ENCODE measurements at places on chromosomes 3 and 15. TPM values are rescaled to one million over a fixed set of nuclear protein-coding genes. Genes with fewer than 3 reads are reported as not detected.

The C3orf33 gene
- total RNA-seq, result 0.72 TPM

The CHRM5 gene
- not detected for total RNA-seq

The GTF2A2 gene
- 123 TPM for total RNA-seq

The CFAP161 gene
- not detected for total RNA-seq

The RBPMS2 gene
- not detected for total RNA-seq

The TAGLN3 gene
- 0.47 TPM for total RNA-seq

The MAP6D1 gene
- total RNA-seq, result 1.8 TPM

The GATA2 gene
- not detected for total RNA-seq

The GUCA1C gene
- not detected for total RNA-seq

The PRR20G gene
- total RNA-seq, result not detected

GRCh38 chr3:18704326-18704725 lies 279.2 kb upstream of the SATB1 start:
- no peak for DNase-seq

- DNase-seq, result no peak
These were observed 6.1 kb downstream of the MFGE8 start for GRCh38 chr15:88907111-88907510.

- DNase-seq, result no peak
These were observed 72.2 kb upstream of the ADPGK start for GRCh38 chr15:72855791-72856190.

DNA sequence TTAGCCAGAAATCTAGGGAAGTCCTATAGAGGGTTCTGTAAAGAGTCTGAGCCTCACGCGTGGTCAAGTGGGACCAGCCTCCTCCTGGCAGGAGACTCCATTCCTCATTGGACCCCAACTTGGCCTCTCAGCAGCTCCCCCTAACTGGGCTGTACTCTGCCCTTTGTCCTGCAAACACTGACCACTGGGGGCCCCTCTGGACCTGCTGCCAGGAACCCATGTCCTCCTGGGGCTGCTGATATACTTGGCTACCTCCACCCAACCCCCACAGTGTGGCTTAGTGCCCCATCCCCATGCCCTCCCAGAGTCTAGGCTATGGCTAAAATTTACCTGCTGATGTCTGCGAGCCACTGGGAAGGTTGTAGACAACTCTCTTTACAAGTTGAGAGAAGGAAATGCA lies 62.7 kb downstream of the UBP1 start:
- DNase-seq, result no peak

GRCh38 chr15:25391971-25392721 lies 46.7 kb downstream of the UBE3A start:
- DNase-seq, result no peak

DNA sequence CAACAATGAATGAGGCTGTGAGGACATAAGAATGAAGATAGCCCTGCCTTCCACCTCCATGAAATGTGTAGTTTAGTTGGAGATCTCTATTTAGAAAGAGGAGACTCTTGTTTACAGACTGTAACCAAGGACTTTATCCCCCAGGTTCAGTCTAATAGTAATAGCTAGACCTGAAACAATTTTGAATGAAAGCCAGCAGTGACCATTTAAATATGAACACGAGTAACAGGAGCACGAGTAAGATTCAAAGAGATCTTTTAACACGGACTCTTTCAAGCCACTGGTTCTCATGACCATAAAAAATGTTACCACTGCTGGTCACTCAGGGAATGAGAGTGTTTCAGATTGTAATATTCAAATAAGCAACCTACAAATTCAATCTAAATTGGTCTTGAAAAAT lies 123.1 kb downstream of the FMN1 start:
- no peak for DNase-seq

DNA sequence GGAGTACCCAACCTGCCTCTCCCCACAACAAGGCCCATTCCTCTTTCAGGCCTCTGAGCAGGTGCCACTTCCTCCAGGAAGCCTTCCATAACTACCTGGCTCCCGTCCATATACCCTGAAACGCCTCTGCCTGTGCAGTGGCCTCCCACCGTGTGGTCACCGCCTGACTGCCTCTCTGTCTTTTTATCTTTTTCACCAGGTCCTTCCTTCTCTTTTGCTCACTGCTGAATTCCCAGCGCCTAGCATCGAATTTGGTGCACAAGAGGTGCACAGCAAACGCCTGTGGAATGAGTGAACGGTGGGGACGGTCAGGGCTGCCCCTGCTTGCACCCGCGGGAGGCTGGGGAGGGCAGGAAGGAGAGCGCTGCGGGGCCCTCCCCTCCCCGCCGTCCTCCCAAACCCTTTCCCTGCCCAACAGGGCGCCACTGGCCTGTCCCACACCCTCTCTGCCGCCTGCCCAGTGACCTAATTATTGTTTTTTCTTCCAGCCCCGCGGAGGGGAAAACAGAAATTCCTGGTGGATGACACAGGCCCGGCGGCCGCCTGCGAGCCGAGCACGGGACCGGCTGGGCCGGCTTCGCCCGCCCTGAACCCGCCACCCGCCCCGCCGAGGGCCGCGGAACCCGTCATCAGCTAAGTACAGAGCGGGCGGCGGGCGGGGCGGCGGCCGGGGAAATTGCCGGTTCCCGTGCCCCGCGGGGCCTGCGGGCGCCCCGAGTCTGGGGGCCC lies 140.1 kb downstream of the SMAD6 start:
- no peak for DNase-seq

DNA sequence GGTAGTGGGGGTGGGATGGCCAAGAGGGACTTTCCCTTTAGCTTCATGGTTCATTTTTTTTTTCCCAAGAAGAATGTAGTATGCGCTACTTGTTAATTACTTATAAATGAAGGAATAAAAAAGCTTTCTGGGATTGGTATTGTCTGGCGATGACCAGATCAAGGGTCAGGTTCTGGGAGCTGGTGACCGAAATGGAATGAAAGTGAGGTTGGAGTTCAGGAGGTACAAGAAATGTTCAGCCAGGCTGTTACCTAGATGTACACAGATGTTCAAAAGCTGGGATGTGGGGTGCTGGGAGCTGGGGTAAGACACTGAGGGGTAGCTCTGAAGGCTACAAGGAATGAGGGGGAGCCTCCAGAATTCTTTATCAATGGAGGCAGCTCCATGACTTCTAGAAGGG lies 17.1 kb upstream of the U2SURP start:
- DNase-seq, result no peak

- DNase-seq, result no peak
These were observed 103.2 kb downstream of the SST start for GRCh38 chr3:187567021-187567420.

- DNase-seq, result no peak
These were observed 495.0 kb upstream of the ZNF385D start for GRCh38 chr3:22245811-22246583.

DNA sequence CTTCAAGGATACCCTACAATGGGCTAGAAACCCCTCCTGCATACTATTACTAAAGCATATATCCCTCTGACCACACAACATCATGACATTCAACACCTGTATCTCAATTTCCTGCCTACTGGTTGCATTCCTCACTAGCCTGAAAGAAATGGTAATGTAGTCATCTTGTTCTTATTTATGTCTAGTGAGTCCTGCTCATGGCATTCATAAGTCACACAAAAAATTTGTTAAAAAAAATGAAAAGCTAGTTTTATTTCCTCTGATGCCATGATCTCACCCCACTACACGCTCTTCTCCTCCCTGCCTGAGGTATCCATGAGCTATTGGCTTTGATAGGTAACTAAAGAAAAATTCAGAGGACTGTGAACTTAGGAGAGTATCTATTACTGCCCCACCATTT lies 284.5 kb downstream of the ZNF385D start:
- DNase-seq, result no peak

GRCh38 chr3:194443901-194444300 lies 42.9 kb downstream of the ATP13A3 start:
- no peak for DNase-seq

DNA sequence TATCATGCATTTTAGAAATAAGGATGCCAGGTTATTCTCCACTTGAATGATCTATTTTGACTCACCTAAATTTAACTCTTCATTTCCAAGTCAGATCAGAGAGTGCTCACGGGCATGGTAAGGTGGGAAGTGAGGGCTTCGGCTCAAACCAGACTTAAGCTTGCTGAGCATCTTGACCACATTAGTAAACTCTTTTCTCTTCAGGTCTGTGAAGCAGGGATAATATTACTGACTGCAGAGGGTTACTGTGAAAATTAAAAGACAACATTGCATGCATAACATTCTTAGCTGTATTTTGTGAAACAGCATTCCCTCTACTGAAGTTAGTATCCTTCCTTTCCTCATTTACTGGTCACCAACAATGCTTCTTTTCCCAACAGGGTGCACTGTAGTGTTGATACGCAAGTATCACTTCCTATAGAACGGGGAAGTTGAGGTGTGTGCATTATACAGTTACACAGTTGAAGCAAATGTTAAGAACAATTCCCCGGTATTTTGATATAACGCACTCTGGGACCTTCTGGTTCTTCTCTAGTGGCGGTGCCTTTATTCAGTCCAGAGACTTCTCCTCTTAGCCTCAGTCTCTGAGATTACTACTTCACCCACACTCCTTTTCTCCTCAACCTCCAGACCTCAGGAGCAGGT lies 74.1 kb upstream of the MNS1 start:
- no peak for DNase-seq

DNA sequence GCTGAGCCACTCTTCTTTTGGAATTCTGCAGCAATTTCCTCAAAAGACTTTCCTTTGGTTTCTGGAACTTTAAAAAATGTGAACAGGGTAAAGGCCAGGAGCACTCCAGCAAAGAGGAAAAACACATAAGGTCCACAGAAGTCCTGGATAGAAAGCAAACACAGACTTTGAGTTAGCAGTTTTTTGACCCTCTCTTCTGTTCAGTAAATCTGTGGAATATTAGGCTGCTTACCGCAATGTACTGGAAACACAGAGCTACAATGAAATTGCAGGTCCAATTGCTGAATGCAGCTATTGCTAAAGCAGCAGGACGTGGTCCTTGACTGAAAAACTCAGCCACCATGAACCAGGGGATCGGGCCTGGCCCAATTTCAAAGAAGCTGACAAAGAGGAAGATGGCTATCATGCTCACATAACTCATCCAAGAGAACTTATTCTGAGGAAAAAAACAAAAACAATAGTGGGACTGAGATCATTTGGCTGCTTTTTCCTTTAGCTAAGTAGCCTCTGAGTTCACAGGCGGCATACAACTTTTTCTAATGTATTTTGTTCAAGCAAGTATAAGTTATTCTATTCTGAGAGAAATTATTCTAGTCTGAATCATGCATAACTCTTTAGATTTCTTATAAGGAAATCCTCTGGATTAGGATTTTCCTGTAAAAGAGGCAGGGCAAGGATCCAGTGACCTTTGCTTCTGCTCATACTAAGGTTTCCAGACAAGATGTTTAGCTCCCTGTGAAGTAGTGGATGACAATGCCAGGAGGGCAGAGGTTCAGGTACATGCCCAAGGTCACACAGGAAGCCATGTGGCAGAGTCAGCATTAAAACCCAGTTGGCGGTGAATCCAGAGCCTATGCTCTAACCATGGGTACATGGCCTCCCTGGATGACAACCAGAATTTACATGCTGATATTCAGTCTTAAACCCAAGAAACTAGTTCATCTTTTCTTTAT lies 28.3 kb downstream of the SLC2A2 start:
- DNase-seq, result no peak

DNA sequence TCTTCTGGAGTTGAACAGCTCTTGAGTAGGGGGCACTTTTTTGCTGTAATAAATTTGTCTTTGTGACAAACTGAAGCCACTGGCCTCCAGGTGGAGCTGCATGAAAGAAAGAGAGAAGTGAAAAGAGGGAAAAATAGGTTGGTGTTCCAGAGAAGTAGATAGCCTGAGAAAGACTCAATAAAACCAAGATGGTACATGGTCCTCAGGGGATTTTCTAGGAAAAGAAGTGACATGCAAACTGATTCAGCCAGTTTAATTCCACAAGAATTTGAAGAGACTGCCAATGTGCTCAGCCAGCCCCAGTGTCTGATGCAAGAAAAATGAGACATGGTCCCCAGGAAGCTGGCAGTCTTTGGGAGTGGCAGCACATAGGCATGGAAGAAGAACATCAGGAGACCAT lies 152.7 kb downstream of the CD47 start:
- no peak for DNase-seq

- no peak for DNase-seq
These were observed 48.3 kb downstream of the MITF start for GRCh38 chr3:69787436-69788168.

DNA sequence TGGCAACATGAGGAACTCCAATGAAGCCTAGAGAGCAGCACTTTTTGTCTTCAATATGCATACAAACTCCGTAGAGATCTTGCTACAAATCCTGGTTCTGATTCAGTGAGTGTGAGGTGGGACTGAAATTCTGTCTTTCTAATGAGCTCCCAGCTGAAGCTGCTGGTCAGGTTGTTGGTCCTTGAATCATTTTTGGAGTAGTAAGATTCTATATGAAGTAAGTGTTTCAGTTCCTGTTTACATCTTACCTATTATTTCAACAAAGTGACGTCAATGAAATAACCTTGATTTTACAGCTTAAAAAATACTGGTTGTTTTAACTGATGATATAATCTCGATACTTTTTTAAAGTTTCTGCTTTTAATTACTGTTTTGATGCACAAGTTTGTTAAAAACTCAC lies 33.9 kb downstream of the SHQ1 start:
- no peak for DNase-seq

GRCh38 chr15:93997071-93997658 lies 234.2 kb upstream of the MCTP2 start:
- DNase-seq, result no peak

DNA sequence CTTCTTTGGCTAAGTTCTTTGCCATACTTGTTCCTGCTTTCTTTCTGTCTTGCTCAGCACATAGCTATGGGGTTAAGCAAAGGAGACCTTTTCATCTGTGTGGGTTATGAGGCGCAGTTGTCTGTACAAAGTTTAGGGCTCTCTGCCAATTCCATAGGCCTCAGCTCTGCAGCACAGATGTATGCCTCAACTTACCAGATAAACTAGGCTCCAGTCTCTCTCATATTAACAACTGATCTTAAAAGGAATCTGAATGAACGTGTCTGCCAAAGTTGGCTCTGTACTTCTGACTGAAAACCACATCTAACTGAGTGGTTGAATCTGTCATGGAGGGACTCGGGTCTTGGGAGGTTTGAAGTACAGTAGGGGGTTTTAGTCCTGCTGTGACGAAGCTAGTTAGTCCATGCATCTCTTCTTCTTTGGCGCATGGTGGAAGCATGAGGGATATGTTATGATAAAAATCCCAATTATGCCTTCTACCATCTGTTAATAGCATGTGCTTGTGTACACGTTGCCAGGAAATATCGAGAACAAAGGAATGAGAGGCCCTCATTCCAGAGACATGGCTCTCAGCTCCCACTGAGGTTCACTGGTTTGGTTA lies 114.6 kb upstream of the TSC22D2 start:
- no peak for DNase-seq

DNA sequence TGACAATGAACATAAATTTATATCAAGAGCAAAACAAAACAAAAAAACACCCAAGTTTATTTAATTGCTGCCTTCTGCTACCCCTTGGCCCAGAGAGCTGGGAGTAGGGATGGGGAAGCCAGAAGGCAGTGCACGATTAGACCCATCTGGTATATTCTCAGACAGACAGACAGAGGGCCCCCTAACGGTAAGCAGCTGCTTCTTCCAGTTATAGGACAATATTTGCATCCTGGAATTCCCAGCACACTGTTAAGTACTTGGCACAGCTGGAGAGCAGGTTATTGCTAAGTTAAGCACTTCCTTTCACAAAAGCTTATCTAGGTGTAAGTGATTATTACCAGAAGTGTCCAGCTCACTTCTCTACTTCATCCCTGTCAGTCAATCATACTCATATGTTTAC lies 39.3 kb downstream of the C2CD4B start:
- no peak for DNase-seq

- DNase-seq, result peak; percentile 84
These were observed 1.3 kb downstream of the TNK2 start for GRCh38 chr3:195906865-195907683.

All from activated CD4-positive, alpha-beta T cell treated with anti-CD3 and anti-CD28 coated beads, Interleukin-2, amount 10 ng/mL, durations not matched to agents 7 days and 5 days (primary cell).